Mesothelial cell of epicardium (in vitro differentiated cells): ENCODE measurements at places on chromosomes 5 and 9. TPM values are rescaled to one million over a fixed set of nuclear protein-coding genes. Genes with fewer than 3 reads are reported as not detected.
A peak's percentile ranks its signal among the peaks of the same experiment; 100 is the strongest.

- H3K4me3 ChIP-seq: no peak overlapping the region
- no peak overlapping the region for H3K27ac ChIP-seq
- H3K36me3 ChIP-seq: no peaks in the 10 kb centered on the region
- peaks cover 99% of the 10 kb centered on the region for H3K27me3 ChIP-seq
Measured at GRCh38 chr5:88669371-88670050, 213.5 kb downstream of the MEF2C start.

- no peak overlapping the region for H3K27ac ChIP-seq
- H3K4me1 ChIP-seq: no peaks in the 10 kb centered on the region
- H3K27me3 ChIP-seq: no peaks in the 10 kb centered on the region
- H3K36me3 ChIP-seq: no peaks in the 10 kb centered on the region
Measured at GRCh38 chr5:76999451-76999850, 30.8 kb upstream of the AGGF1 start.

Gene MYORG
- 4.2 to 5.5 TPM (median 4.9 TPM) in 3 replicates for total RNA-seq

DNA sequence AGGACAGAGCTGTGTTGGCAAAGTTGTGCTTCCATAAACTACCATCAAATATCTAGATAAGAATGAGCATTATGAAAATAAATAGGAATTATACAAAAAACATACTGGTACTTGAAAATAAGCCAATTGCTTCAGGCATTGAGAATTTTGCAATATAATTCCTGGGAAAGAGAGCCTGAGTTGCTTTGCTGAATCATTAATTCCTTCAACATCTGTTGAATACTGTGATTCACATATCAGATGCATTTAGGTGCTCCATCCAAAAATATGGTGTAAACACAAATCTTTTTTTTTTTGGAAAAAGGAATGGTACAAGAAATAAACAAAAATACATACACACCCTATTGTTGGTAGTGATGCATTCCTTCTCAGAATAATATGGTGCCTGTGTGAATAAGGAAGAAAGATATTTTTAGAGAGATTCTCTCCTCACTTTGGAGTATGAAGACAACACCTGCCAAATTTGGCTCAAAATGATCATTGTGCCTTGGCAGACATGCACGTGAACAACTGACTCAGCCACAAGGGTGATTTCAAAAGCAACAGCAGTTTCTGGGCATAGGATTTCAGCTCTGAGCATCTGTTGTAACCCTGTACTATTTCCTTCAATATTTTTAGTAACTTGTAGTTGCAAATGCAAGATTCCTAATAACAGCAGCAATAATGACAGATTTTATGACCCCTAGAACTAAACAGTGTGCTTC is 96.7 kb downstream of the CAVIN4 start:
- peaks cover 8% of the 10 kb centered on the region for H3K27me3 ChIP-seq
- H3K36me3 ChIP-seq: no peaks in the 10 kb centered on the region
- DNase-seq: no peak
- H3K4me3 ChIP-seq: no peak overlapping the region
- H3K27ac ChIP-seq: no peak overlapping the region
- H3K4me1 ChIP-seq: no peaks in the 10 kb centered on the region

- peaks cover 17% of the 10 kb centered on the region for H3K4me1 ChIP-seq
- no peak overlapping the region for H3K4me3 ChIP-seq
- H3K27me3 ChIP-seq: no peaks in the 10 kb centered on the region
- DNase-seq: no peak
- H3K36me3 ChIP-seq: no peaks in the 10 kb centered on the region
- H3K27ac ChIP-seq: no peak overlapping the region
Measured at GRCh38 chr5:170420806-170421412, 31.7 kb upstream of the KCNMB1 start.

GRCh38 chr5:65041296-65042158 is 272.8 kb downstream of the CWC27 start:
- no peaks in the 10 kb centered on the region for H3K36me3 ChIP-seq
- peaks cover 14% of the 10 kb centered on the region for H3K4me1 ChIP-seq
- H3K27me3 ChIP-seq: no peaks in the 10 kb centered on the region

Gene PRRC1
- total RNA-seq: 81.5 to 89.0 TPM (median 85.8 TPM) in 3 replicates

Gene IRX1
- total RNA-seq: 68.5 to 71.5 TPM (median 68.6 TPM) in 3 replicates

- H3K27ac ChIP-seq: peak overlapping the region; percentile 53
- H3K4me1 ChIP-seq: peaks cover 26% of the 10 kb centered on the region
- DNase-seq: no peak
- H3K36me3 ChIP-seq: no peaks in the 10 kb centered on the region
Measured at GRCh38 chr9:88652876-88653275, 117.9 kb downstream of the NXNL2 start.

- H3K4me1 ChIP-seq: no peaks in the 10 kb centered on the region
- H3K36me3 ChIP-seq: no peaks in the 10 kb centered on the region
- no peaks in the 10 kb centered on the region for H3K27me3 ChIP-seq
Measured at GRCh38 chr5:72441862-72442540, 65.2 kb downstream of the ZNF366 start.

GRCh38 chr9:134295101-134295745 is 31.0 kb upstream of the RXRA start:
- no peak overlapping the region for H3K4me3 ChIP-seq
- no peak overlapping the region for H3K27ac ChIP-seq
- no peak for DNase-seq
- peaks cover 9% of the 10 kb centered on the region for H3K4me1 ChIP-seq
- H3K27me3 ChIP-seq: peaks cover 43% of the 10 kb centered on the region
